Spinal cord (tissue), 10 donors: ENCODE measurements at places on chromosomes 16 and 17. TPM values are rescaled to one million over a fixed set of nuclear protein-coding genes. Genes with fewer than 3 reads are reported as not detected.
A peak's percentile ranks its signal among the peaks of the same experiment; 100 is the strongest.

The MT4 gene
- total RNA-seq = not detected

DNA sequence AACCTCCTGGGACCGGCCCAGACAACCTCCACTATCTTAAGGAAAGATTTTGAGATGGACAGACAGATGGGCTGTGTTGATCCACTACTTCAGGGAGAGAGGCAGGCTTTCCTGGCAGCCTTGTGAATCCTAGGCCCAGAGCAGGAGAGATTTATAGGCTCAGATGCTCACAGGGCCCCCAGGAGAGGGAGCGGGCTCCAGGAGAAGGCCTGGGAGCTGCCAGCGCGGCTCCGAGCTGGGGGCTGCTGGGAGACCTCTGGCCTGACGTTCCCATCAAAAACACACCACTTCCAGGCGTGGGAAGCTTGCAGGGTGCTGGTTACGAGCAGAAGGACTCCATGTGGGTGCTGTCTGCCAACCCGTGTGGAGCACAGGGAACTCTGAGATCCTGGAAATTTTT is 53.2 kb downstream of the MYH11 start:
- no peak overlapping the region for H3K4me3 ChIP-seq
- H3K4me1 ChIP-seq = peaks cover 6% of the 10 kb centered on the region
- no peak for DNase-seq
- H3K36me3 ChIP-seq = no peaks in the 10 kb centered on the region

DNA sequence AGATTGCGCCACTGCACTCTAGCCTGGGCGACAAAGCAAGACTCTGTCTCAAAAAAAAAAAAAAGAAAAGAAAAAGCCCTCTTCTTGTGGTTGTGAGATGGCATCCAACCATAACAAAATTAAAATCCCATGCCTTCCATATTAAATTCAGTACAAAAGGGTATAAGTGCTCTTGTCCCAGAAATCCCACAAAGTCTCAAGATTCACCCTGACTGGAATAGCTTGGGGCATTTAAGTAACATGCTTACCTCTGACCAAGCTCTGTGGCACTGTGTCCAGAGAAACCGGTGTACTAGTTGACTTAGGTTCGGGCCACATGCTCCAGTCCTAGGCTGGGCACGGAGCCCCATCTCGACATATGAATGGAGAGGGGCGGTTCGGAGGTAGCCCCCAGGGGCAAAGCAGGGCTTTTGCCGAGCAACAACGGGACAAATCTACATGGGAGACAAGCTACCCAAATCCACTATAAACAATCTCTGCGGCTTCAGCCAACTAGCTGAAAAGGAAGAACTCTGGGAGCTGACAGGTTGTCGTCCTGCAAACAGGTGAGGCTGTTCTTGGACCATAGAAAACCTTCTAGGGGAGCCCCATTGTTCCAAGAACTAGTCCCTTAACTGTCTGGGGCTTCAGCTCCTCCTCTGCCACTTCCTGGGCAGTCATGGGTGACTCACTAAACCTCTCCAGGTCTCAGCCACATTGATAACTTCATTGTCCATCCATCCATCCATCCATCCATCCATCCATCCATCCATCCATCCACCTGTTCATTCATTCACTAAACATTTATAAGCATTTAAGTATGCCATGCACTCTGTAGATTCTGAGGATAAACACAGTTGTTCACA is 10.3 kb upstream of the IL4R start:
- no peaks in the 10 kb centered on the region for H3K36me3 ChIP-seq
- no peak overlapping the region for H3K27ac ChIP-seq
- H3K4me3 ChIP-seq = no peak overlapping the region
- H3K4me1 ChIP-seq = no peaks in the 10 kb centered on the region
- no peak for DNase-seq
- H3K27me3 ChIP-seq = no peaks in the 10 kb centered on the region

DNA sequence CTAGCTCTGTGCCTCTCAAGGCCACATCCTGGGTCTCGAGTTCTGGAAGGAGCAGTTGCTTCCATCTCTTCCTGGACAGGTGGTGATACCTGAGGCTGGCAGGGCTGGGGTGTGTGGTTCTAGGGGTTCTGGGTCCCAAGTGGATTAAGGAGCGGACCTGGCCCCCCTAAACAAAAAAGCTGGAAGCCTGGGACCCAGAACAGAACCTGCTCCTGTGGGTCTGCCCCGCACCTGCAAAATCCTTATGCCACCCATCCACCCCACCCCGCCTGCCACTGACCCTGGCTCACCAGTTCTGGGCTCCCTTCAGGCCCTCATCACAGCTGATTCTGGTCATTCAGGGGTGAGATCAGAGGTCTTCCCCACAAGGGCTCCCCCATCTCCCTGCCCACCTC is 44.8 kb downstream of the ADCY7 start:
- peaks cover 26% of the 10 kb centered on the region for H3K4me1 ChIP-seq
- no peaks in the 10 kb centered on the region for H3K27me3 ChIP-seq
- no peak overlapping the region for H3K27ac ChIP-seq
- peaks cover 48% of the 10 kb centered on the region for H3K36me3 ChIP-seq

DNA sequence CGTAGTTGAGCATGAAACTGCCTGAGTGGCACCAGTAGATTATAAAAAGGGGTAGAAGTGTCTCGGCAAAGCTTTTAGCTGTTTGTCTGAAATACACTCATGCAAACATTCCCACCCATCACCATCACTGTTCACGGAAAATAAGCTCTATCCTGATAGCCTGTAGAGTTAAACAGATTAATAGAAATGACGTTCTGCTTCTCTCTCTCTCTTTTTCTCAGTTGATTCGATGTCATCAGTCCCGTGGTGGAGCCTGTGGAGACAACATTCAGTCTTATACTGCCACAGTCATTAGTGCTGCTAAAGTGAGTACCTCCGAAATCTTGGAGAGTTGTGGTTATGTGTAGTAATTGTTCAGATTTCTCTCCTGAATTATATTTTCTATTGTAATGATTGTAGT is 224.7 kb downstream of the BCAS3 start:
- no peak overlapping the region for H3K4me3 ChIP-seq
- H3K36me3 ChIP-seq = no peaks in the 10 kb centered on the region
- H3K27ac ChIP-seq = no peak overlapping the region
- H3K27me3 ChIP-seq = no peaks in the 10 kb centered on the region

DNA sequence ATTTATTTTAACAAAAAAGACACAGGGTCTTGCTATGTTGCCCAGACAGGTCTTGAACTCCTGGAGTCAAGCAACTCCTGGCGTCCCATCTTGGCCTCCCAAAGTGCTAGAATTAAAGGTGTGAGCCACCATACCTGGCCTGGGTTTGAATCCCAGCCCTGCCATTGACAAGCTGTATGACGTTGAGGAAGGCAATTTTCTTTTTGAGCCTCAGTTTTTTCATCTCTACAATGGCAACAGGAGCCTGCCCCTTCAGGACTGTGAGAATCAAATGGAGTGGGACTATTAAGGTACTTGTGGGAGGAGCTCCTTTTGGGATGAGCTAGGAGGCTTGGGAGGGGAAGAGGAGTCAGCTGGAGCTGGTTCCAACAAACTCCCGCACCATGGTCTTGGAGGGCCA is 6.2 kb downstream of the RARA start:
- H3K4me3 ChIP-seq = no peak overlapping the region
- peaks cover 97% of the 10 kb centered on the region for H3K4me1 ChIP-seq
- H3K36me3 ChIP-seq = peaks cover 7% of the 10 kb centered on the region
- no peak overlapping the region for H3K27ac ChIP-seq
- no peaks in the 10 kb centered on the region for H3K27me3 ChIP-seq

GRCh38 chr16:14434860-14435259 is 195.2 kb downstream of the PARN start:
- no peak overlapping the region for H3K27ac ChIP-seq
- no peak for DNase-seq
- no peaks in the 10 kb centered on the region for H3K27me3 ChIP-seq
- peaks cover 6% of the 10 kb centered on the region for H3K36me3 ChIP-seq
- H3K4me1 ChIP-seq = no peaks in the 10 kb centered on the region

DNA sequence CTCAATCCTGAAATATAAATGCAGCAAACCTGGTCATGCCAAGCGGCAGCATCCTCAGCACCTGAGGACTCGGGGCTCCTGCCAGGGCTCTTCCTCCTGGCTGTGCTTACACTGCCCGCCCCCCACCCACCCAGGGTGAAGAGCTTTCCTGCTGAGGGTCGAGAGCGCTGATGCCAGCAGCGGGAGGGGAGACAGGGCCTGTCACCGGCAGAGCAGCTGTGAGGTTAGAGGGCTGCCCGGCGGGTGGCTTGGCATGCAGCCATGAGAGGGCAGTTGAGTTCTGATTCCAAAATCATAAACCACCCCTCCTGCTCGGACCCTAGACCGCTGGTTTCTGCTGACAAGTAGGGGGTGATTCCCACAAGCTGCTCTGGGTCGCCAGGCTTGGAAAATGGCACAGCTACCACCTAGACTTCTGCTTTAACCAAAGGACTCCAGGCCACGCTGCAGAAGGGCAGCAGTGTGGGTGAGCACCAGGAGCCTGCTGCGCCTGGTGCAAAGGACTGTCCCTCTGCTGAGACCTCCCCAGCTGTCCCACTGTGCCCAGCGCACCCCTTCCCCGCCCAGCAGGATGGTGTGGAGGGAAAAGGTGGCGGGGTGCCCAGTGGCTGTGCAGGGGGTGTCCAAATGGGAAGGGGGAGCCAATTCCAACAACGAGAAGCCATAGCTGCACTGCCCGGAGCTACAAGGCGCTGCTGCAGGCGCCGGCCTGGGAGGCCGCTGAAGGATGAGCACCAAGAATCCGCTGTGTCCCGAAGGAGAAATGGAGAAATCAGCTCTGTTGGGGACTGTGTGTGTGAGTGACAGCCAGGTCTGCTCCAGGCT is 26.6 kb downstream of the MXRA7 start:
- H3K4me3 ChIP-seq = no peak overlapping the region
- peaks cover 61% of the 10 kb centered on the region for H3K4me1 ChIP-seq
- peaks cover 66% of the 10 kb centered on the region for H3K36me3 ChIP-seq

GRCh38 chr17:4949321-4950074 is 1.2 kb upstream of the PFN1 start:
- peaks cover 13% of the 10 kb centered on the region for H3K36me3 ChIP-seq
- peak overlapping the region; percentile 96 for H3K27ac ChIP-seq
- H3K4me3 ChIP-seq = peak overlapping the region; percentile 92
- peaks cover 10% of the 10 kb centered on the region for H3K27me3 ChIP-seq
- peaks cover 29% of the 10 kb centered on the region for H3K4me1 ChIP-seq

- H3K36me3 ChIP-seq = peaks cover 15% of the 10 kb centered on the region
- no peak for DNase-seq
- H3K27ac ChIP-seq = peak overlapping the region; percentile 91
- H3K27me3 ChIP-seq = no peaks in the 10 kb centered on the region
These were observed 21.1 kb downstream of the GJD3 start for GRCh38 chr17:40343219-40344119.

GRCh38 chr16:89981414-89981813 is 32.9 kb downstream of the DEF8 start:
- H3K4me3 ChIP-seq = no peak overlapping the region
- no peak for DNase-seq
- H3K36me3 ChIP-seq = peaks cover 73% of the 10 kb centered on the region
- no peak overlapping the region for H3K27ac ChIP-seq

DNA sequence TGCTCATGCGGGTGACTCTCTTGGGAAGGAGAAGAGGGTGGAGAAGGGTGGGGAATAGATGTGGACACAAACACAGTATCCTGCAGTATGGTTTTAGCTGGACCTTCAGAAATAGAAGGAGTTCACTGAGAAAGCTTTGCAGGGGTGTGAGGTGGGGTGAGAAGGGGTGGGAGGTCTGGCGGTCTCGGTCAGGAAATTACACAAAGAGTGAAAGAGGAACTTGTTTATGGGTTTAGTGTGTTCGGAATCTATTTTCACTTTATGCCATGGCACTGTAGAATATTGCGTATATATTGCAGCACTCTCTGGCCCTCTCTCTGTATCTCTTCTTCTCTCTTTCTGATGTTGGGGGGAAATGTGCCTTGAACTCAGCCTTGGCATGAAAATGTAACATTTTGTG is 148.2 kb upstream of the GOT2 start:
- DNase-seq = no peak
- H3K27ac ChIP-seq = no peak overlapping the region
- H3K27me3 ChIP-seq = no peaks in the 10 kb centered on the region
- H3K4me1 ChIP-seq = no peaks in the 10 kb centered on the region
- H3K4me3 ChIP-seq = no peak overlapping the region

DNA sequence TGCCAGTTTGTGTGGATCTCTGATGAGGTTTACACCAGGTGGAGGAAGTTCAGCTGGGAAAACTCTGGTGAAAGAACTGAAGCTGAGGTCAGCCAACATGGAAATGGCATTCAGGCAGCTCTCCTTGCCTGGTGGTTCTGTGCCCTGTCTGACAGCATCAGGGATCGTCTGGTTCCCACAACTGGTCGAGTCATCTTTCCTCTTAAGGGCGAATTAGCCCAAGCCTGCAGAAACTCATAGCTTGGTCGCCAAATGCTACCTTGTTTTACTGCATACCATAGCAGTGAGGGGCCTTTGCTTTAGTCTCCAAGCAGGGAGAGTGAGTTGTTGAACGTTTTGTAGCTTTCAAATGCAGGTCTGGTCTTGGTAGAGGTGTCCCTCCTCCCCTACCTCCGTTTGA is 7.2 kb downstream of the PLCG2 start:
- no peak for DNase-seq
- no peak overlapping the region for H3K4me3 ChIP-seq
- peaks cover 3% of the 10 kb centered on the region for H3K27me3 ChIP-seq
- no peak overlapping the region for H3K27ac ChIP-seq

GRCh38 chr16:16021988-16022682 is 72.7 kb downstream of the ABCC1 start:
- H3K27me3 ChIP-seq = no peaks in the 10 kb centered on the region
- H3K36me3 ChIP-seq = peaks cover 33% of the 10 kb centered on the region
- peak; percentile 75 for DNase-seq
- H3K27ac ChIP-seq = no peak overlapping the region
- peaks cover 19% of the 10 kb centered on the region for H3K4me1 ChIP-seq

DNA sequence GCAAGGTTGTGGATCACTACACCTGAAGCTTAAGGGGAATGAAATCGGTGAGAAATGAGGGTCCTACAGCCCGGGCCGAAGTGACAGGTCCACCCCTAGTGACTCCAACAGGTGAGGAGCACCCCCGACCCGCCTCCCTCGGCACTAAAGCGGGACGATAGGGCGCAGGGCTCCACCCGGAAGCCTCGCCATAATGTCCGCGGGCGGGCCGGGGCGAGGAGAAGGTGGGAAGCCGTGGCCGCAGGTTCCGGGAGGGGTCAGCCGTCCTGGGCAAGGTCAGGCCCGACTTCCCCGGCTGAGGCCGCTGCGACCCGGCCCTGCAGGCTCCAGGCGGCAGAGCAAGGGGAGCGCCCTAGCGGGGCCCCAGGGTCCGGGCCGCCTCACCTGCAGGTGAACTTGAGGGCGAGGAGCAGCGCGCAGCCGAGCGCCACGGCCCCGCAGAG is 543 bp downstream of the TXNDC11 start:
- H3K27ac ChIP-seq = peak overlapping the region; percentile 4
- DNase-seq = no peak
- H3K4me1 ChIP-seq = peaks cover 19% of the 10 kb centered on the region
- H3K36me3 ChIP-seq = peaks cover 3% of the 10 kb centered on the region
- peak overlapping the region; percentile 53 for H3K4me3 ChIP-seq

DNA sequence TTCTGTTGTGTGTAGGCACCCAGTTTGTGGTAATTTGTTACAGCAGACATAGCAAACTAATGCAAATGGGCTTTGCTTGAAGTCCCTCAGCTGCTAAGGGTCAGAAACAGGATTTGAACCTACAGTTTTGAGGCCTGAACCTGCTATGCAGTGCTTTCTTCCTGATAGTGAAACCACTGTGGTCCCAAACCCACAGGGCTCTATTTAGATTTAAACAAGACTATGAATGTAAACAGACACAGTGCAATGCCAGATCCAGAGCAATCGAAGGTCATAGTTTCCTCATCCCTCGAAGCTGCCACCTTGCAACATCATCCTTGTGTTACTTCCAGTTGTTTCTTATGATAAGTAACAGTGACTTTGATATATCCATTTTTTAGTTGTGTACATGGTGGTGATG is 630.2 kb downstream of the WWOX start:
- no peak overlapping the region for H3K27ac ChIP-seq
- no peaks in the 10 kb centered on the region for H3K36me3 ChIP-seq
- no peak for DNase-seq
- no peaks in the 10 kb centered on the region for H3K27me3 ChIP-seq
- no peaks in the 10 kb centered on the region for H3K4me1 ChIP-seq
